Endothelial cell of umbilical vein (primary cell): ENCODE measurements at places on chromosomes 1 and 21. TPM values are rescaled to one million over a fixed set of nuclear protein-coding genes. Genes with fewer than 3 reads are reported as not detected.

LAMC1 gene
- 202 and 216 TPM in 2 replicates for total RNA-seq

KRTAP11-1 gene
- total RNA-seq: not detected in 2 replicates

GLUL gene
- total RNA-seq: 181 and 187 TPM in 2 replicates

NRIP1 gene
- total RNA-seq: 24.0 and 26.6 TPM in 2 replicates
